ENCODE measurements at places on chromosomes 2 and 18.
A peak's percentile ranks its signal among the peaks of the same experiment; 100 is the strongest.

GRCh38 chr18:45488645-45489044 lies 126.6 kb upstream of the SLC14A2 start:
- no peak for DNase-seq

- peak; percentile 49 for DNase-seq
Measured at GRCh38 chr2:202494300-202495229, 118.4 kb downstream of the BMPR2 start.

DNA sequence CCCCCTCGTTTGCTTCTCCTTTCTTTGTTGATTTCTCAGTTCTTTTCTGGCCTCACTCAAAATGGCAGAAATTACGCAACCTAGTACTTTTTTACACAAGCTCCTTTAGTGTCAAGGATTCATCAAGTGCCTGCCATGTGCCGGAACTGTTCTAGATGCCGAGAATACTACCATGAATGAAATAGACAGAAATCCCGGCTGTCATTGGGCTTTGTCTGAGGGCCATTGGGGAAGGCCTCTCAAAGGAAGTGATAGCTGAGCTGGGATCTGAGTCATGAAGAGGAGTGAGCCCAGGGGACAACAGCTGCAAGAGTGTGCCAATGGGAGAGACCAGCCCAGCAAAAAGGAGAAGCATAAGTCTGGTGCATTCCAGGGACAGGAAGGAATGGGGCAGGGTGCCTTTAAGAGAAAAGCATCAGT lies 34.3 kb upstream of the PPP1CB start:
- DNase-seq, result peak; percentile 91

- no peak for DNase-seq
Measured at GRCh38 chr2:162482463-162482862, 138.5 kb downstream of the GCA start.

GRCh38 chr18:61292280-61293035 lies 40.8 kb upstream of the CDH20 start:
- DNase-seq, result no peak

DNA sequence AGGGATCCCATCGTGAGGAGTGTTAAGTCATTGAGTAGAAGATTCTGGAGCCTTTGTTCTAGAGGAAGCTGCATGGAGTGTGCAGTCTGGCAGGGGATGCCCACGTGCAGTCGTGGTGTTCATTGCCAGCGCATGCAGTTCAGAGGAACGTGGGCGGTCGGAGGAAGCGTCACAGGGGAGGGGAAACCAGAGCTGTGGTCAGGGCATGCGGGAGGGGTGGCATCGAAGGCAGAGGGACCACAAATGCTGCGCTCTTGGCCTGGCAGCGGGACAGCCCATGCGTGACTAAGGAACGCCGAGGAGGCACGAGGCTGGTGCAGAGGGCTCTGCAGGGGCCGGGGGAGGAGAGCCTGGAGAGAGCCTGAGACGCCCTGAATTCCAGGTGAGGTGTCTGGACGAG lies 141.1 kb downstream of the KLHL29 start:
- no peak for DNase-seq

GRCh38 chr2:109736177-109736827 lies 57.8 kb upstream of the RGPD5 start:
- peak; percentile 68 for DNase-seq

DNA sequence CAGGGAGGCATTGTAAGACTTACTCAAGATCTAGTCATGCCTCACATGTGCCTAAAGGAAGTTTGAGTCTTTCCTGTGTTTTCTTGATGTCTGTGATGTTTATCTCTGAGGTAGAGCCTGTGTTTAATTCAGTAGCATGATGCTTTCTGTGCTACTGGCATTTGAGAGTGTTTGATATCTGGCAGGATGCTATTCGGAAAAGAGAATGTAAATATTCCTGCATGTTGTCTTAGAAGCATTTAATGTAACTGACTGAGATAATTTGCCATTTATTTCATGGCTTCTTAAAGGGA lies 58.8 kb downstream of the GREB1L start:
- DNase-seq, result no peak

DNA sequence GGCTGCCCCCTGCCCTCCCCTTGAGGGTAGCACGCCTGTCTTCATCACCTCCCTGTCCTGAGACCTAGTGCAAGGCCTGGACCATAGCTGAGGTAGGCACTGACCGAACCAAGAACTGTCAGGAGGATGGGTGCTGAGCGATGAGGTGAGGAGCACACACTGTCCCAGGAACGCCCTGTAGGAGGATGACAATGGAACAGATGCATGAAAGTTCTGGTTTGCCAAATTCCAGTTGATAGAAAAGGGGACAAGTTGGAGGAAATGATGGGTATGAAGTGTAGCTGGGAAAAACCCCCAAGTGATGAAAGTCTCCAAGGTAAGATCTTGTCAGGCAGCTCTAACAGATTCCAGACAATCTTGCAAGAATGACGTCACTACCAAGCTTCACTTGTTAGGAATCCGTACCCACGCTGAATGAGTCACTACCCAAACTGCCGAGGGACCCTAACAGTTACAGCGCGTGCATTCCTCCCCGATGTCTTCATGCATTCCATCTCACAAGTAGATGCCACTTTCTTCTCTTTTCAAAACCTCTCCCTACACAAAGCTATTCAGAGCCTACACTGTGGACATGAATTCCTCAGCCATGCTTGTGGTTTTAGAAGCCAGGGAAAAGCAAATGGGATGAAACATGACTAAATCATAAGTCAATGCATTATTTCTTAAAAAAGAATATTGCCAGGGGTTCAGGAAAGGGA lies 27.6 kb downstream of the MRPL33 start:
- peak; percentile 100 for DNase-seq

DNA sequence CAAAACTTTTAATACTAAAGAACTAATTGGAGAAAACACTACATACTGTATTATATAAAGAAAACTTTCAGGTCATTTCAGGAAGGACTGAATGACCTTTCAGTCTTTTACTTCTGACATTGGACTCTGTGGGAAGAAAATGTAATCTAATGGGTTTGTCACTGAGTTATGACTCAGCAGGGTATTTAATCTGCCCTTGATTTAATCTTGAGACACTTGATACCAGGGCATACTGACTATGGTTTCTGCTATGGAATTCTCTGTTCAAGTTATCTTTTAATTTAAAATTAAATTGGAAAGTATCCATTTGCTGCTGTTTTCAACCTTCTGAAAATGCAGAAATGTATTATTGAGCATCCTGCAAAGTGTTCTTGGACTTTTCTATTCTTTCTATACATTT lies 354.2 kb upstream of the GALNT5 start:
- peak; percentile 28 for DNase-seq

- DNase-seq, result no peak
Measured at GRCh38 chr2:109614715-109615636, 812 bp downstream of the SOWAHC start.

DNA sequence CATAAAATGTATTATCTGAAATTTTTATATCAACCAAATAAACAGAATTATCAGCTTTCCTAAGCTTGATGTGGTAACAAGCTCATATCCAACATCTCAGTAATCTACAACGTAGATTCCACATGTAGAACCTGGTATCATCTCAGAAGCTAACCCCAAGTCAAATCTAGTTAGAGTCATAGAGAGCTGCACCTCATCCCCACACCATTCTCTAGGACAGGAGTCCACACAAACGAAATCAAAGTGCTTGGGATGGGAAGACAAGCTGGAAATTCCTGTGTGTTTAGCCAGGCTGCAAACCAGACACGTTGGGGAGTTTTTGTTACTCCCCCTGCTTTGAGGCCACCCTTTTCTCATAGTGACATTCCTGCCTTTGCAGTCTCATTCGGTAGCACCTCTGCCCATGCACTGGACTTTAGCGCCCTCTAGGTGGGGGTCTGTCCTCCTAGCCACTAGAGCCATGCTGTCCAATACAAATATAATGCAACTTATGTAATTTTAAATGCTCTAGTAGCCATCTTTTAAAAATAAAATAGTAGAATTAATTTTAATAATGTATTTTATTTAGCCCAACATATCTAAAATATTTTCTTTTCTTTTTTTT lies 28.1 kb upstream of the SATB2 start:
- peak; percentile 54 for DNase-seq

DNA sequence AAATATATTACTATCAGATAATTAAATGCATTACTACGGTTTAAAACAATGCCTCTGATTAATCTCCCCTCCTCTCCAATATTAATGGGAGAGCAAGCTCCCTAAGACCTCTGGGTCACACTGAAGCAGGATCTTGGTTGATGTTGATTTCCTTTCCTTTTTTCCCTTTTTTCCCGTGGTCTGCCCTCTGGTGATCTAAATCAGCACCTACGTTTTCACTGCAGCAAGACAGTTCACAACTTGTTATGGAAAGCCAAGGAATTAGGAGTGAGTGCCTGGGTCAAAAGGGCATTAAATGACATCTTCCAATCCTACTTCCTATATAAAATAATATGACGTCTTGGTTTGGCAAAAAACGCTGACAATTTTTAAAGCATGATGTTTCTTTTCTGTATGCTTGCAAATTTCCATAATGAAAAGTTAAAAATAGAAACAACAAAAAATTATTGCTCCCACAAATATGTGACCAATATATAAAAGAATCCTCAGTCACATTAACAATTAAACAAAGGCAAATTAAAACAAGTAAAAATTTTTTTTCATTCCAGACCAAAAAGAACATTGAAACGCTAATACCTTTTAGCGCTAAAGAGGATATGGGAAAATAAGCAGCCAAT lies 7.9 kb upstream of the CFAP36 start:
- peak; percentile 66 for DNase-seq

DNA sequence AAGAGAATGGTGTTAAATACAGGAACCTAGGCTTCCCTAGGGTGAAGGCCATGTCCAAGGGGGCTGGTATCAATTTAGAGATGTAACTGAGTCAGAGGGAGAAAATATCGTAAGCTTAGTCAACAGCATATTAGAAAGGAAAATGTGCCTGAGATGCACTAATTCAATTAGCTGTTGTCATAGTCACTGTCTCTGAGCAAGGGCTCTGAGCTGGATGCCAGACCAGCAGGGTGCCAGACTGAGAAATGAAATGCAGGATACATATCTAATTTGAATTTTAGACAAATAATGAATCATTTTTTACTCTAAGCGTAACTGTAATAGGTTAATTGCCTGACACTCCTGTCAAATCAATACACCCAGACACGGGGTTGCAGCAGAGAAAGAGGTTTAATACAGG lies 11.4 kb upstream of the SLC35F6 start:
- DNase-seq, result peak; percentile 30

- DNase-seq, result no peak
Measured at GRCh38 chr2:119939915-119940314, 73.0 kb upstream of the EPB41L5 start.

DNA sequence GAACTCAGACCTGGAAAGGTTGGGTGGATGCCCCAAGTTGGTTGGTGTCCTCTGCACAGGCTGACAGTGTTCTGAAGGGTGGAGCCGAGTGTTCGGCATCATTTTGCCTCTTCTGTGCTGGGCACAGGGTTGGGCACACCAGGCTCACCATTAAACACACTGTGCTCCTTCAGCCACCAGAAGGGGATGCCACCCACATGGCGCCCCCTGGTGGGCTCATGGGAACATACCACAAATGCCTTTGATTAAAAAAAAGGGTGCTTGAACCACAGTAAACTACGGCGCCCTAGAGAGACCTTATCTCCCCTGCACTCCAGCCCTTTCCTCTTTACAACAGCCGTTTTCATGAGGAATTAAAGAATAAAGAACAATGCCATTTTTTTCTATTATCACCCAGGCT lies 89.4 kb downstream of the CELF4 start:
- DNase-seq, result peak; percentile 17

DNA sequence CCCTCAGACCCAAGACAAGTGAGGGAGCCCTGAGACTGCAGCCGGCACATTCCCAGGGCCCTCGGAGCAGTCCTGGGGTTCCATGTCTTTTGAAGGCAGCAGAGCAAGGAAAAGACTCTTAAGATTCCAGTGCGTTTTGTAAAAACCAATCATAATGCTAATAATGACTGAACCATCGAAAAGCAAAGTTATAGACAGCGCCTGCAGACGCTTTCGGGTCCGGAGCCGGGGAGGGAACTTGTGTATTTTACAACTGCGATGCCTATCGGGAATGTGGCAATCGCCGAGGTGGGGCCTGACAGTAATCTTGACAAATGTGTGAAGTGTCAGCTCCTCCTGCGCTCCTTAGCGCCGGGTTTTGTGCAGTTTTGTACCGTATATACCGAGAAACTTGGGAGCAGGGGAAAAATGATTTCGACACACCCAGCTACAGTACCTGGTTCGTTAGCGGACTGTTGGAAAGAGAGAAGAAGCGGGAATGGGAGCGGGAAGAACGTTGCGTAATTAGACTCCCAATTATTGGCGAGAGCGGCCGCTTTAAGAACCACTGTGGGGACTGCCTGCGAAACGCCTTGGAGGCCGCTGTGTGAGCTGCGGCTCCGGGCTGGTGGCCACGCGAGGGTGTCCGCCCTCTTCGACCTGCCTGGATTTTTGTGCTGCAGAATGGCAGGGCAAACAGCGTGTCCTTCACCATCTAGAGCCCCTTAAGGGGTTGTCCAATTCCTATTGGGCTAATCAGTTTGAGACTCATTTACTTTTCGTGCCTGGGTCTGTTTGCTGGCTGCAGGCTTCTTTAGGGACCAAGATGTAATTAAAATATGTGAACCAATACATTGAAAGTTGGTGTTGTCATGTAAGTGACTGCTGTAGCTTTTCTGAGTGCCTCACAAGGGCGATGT lies 2.4 kb downstream of the EPAS1 start:
- peak; percentile 79 for DNase-seq

DNA sequence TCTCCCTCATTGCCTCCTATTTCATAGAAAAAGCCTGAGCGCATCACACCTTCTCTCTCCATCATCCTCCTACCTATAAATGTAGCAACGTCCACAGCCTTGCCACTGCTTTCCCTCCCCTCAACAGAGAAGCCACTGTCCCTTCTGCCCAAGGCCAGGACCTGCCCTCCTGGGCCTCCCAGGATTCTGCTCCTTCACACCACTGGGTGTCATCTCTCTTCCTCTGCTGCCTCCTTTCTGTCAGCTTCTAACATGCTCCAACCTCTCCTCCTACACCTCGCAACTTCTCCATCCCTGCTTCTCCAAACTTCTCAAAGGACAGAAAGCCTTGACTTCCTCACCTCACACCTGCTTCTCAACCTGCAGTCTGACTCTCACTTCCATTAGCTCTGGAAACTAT lies 21.2 kb upstream of the ME2 start:
- DNase-seq, result no peak

DNA sequence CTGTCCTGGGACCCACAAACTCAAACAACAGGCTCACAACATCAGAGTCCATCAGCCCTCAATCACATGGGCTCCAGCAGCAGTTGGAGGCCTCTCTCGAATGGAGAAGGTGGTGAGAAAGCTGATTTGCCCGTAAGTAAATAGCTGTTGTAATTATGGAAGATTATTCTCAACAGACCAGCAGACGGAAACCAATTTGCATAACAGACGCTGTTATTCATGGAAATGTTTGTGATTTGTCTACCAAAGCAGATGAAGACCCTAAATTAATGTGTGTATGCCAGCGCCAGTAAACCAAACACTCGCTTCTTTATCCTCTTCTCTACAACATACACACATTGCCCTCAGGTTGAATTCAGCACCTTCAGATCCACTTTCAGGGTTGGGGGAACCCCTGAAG lies 23.4 kb upstream of the GALNT14 start:
- no peak for DNase-seq

GRCh38 chr2:136486115-136486514 lies 279.2 kb upstream of the THSD7B start:
- DNase-seq, result no peak

All from fibroblast of mammary gland (primary cell).